Articular chondrocyte of knee joint (primary cell): ENCODE measurements at places on chromosomes 1 and 21. TPM values are rescaled to one million over a fixed set of nuclear protein-coding genes. Genes with fewer than 3 reads are reported as not detected.

The GBP6 gene
- total RNA-seq: not detected in 2 replicates

The NPPB gene
- total RNA-seq: not detected in 2 replicates

The PTGFR gene
- total RNA-seq: 82.3 and 101 TPM in 2 replicates

The AQP10 gene
- 0.13 TPM in 1 of 2 replicates, not detected in the other for total RNA-seq

The LMX1A gene
- not detected in 2 replicates for total RNA-seq

The ANKRD35 gene
- 2.6 and 2.8 TPM in 2 replicates for total RNA-seq

The TRIM67 gene
- under 0.01 and 0.22 TPM in 2 replicates for total RNA-seq

The CR1L gene
- total RNA-seq: not detected in 2 replicates
